ENCODE measurements at places on chromosomes 4 and X.
A peak's percentile ranks its signal among the peaks of the same experiment; 100 is the strongest.

- DNase-seq, result peak; percentile 2
Measured at GRCh38 chr4:163895378-163896005, 401.0 kb downstream of the TMA16 start.

DNA sequence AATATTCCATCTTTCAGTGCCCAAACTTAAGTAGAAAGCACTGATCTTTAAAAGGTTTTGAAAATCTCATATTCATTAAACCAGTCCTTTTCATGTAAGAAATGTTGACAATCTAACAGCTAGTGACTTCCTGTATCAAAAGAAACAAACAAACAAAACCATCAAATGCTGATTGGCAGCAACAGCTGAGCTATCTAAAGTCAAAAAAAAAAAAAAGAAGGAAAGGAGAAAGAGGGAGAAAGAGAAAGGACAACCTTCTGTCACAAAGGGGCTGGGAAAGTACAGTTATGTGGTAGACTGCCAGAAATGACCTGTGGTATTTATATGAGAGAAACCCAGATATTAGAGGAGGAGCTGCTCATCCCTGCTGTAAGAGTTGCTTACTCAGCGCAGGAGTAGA is 614.6 kb upstream of the SMIM31 start:
- DNase-seq, result no peak

- DNase-seq, result no peak
Measured at GRCh38 chr4:81839347-81840042, 367.8 kb upstream of the RASGEF1B start.

- no peak for DNase-seq
Measured at GRCh38 chr4:22869235-22869634, 176.5 kb downstream of the GBA3 start.

- no peak for DNase-seq
Measured at GRCh38 chr4:79869597-79870237, 203.3 kb downstream of the ANTXR2 start.

DNA sequence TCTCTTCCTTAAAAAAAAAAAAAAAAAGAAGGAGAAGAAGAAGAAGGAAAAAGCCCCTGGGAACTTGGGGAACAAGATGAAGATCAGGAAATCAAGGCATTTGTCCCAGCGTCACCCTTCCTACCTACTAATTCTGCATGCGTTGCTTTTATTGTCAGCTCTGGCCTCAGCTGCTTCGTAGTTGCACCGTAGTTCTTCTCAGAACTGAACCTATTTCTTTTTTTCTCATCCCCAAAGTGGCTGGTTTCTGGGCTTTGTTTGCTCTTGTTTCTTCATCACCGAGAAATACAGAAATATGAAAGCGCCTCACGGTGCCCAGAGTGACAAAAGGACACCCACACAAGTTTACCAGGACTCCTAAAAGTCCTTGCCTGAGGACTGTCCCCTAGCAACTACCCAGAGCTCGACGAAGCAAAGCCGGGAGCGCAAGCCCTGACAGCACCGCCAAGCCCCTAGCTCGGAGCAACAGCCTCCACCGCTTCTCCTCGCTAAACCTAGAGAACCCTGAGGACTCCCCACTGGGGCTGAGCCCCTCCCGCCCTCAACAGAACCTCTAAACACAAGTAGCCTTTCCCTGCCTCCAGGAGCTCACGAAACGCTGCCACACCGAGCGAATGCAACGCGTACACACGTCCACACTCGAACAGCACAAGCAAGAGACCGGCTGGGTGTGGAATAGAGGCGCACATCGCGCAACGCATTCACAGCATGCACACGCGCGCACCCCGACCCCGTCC is 710 bp downstream of the PRKG2 start:
- DNase-seq, result no peak

DNA sequence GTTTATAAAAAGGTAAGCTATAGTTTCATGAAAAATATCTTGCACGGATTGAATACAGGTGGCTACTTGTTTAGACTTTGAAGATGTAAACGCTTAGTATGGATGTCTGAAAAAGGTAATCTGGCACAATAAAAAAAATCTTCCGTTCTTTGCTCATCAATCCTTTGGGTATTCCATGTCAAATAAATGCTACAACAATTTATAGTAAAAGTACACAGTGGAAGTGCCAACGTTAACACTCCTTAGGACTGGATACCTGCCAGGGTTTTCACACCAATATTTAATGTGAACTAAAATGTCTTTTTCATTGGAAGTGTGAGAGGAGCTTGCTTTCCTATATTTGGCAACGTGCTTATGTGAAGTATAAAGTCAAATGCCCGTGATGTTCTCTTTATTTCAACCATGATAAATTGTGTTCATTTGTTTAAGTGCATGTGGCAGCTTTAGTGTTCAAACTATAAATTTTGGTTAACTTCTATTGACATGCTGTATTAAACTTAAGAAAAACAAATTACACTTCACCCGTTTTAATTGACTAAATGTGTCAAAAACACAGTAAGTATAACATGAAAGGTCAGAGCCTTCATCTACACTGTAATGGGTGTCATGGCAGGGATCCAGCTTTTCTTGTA is 121.7 kb upstream of the HAND2 start:
- DNase-seq, result no peak

DNA sequence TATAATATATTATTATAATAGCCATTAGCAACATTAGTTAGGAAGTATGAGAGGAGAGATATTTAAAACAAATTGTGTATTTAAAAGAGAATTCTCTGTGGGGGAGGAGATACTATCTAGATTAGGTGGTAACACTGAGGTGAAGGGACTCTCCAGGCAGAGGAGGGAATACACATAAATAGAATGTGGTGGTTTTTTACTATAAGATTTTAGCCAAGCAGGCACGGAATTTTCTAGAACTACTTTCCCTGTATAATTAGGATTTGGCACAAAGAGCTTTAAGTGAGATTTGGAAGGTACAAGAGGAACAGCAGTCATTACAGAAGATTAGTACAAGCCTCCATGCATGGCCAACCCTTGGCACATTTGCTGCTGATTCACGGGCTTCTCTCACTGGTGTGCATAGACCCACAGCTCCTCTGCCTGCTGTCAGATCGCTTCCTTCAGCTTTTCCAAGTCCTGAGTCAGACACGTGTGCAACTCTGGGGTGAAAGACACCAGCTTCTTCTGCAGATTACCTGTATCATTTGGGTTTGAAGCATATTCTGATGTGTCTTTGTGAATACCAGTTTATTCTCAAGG is 685.5 kb downstream of the KCTD8 start:
- no peak for DNase-seq

DNA sequence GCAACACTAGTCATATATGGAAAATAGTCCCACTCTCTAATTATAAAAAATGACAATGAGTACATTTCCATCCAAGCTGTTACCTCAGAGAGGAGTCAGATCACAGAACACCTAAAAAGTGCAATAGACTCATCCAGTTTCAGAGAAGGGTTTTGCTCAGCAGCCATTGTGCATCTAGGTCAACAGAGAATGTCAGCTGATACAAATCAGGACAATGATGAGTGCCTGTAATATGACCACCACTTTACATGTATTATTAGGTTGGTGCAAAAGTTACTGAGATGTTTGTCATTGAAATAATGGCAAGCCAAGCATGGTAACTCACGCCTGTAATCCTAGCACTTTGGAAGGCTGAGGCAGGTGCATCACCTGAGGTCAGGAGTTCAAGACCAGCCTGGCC is 164.1 kb upstream of the TTC29 start:
- no peak for DNase-seq

DNA sequence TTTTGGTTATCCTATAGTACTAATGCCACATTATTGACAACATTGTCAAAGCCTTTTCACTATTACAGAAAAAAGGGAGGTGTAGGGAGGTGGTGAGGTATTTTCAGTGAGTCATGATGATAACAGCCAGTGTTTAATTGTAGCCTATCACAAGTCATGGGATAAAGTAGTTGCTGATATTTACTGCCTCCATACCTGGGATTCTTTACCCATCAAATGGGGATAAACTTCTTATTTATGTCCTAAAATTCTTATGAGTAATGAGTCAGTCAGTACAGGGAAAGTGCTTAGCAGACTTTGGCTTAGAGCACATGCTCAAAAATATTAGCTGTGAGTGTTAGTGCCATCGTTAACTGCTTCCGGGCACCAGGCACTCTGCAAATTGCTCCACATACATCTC is 25.7 kb downstream of the ADGRG2 start:
- DNase-seq, result no peak

- DNase-seq, result no peak
Measured at GRCh38 chrX:15948318-15948660, 93.7 kb upstream of the AP1S2 start.

- DNase-seq, result no peak
Measured at GRCh38 chr4:84792366-84793301, 173.9 kb downstream of the WDFY3 start.

GRCh38 chrX:8297766-8298165 is 126.7 kb upstream of the VCX2 start:
- no peak for DNase-seq

DNA sequence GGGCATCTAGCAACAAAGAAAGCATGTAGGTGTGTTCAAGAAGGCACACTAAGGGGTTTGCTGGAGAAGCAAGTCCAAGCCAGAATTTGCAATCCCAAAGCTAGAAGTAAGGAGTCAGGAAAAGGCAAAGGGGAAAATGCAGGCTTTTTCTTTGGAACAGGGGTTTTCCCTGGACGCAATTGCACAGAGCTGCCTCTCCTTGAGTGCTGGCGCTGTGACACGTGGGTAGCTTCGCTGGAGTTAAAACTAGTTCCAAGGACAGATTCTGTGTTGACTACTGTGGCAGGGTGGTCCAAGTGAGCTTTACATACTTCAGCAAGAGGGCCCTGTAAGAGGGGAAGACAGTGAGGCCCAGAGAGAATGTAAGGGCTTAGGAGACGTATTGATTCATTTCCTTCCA is 277.1 kb downstream of the ADGRA3 start:
- DNase-seq, result no peak

- no peak for DNase-seq
Measured at GRCh38 chr4:85448906-85449890, 25.8 kb upstream of the ARHGAP24 start.

- DNase-seq, result no peak
Measured at GRCh38 chrX:141133272-141133671, 43.7 kb downstream of the LDOC1 start.

DNA sequence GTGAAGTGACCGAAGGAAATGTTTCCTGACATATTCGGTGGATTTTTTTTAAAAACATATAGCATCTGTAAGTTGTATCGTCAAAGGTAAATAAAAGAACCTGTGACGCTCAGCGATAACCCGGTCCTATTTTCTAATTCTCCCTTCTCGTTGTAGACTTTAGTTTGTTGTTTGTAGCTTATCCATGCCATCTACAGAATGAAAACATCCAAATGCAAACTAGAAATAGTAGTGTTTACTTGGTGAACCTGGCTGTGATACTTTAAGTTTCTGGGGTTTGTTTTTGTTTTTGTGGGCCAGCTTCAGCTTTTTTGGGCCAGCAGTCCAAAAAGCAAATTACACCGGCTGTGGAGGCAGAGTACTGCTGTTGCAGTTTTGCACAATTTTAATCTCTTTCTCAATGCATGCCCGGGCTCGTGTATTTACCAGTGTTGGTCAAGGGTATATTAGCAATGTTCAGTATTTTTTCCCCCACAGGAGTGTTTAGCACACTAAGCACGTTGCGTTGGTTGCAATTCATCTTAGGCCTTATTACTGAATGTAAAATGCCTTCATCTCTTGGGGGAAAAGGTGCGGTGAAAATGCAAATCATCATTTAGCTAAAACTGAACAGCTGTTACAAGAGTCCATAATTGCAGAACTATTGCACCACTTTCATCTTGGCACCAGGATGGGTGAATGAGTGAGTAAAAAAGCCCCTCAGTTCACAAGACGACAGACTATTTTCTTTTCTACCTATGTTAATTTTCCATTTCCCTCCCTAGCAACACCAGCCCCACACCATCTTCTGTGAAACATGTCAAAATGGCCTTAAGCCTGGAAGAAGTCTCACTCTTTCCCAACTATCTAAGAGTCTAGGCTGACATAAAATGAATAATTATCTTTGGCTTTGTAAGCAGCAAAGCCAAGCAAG is 1.7 kb upstream of the CNOT6L start:
- DNase-seq, result no peak

DNA sequence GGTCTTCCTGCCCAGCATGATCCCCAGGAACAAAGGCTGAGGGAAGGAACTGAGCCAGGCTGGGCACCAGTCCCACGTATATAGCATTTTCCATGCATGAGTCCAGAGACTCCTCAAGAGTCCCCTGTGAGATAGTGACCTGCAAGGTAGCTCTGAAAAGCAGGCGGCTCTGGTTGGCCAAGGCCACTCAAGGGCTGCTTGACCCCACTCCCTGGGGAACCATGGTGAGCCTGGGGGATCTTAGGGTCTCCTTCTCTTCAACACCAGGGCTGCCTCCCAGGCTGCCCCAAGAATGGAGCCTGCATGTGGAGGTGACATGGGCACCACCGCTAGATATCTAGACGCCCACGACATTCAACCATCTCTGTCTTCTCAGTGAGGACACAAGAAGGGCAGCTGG is 79.2 kb downstream of the SLC2A9 start:
- DNase-seq, result no peak

GRCh38 chr4:71338846-71339593 is at the start of gene SLC4A4:
Gene SLC4A4 (plus strand): TSS chr4:71339020.
- no peak for DNase-seq

GRCh38 chr4:13196721-13197120 is 287.4 kb downstream of the RAB28 start:
- DNase-seq, result no peak

- DNase-seq, result no peak
Measured at GRCh38 chrX:107723511-107723910, 52.1 kb downstream of the TSC22D3 start.

DNA sequence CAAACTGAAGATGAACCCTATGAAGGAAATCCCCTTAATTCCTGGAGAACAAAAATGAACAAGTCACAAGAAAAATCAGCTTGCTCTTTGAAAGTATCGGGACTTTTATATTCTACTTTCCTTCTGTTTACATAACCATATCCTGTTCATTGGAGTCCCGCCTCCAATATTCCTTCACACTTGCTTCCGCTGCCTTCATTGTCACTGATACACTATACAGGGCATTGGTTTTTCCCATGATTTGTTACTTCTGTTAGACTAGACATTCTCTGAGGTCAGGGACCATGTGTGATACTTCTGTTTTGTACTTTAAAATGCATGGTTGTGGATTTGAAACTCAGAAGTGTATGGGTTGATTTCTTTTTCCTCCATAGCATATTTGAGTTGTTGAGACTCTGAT is 18.8 kb downstream of the MCUB start:
- DNase-seq, result no peak
